ENCODE measurements at places on chromosomes 1 and 21.

DNA sequence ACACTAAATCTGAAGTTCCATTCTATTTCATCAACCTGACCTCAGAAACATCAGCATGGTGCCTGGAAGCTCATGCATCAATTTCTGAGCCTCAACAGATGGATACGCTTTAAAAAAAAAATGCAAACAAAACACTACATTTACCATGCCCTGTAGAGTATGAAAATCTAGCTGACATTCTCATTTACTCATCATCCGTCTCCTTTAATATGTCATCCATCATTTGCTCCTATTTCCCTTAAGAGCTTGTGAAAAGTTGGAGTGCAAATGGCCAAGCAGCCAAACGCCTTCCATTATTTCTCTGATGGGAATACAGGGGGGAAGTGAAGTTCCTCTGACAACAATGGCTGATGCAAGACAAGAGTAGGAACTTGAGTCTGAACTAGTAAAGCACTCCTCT lies 295.0 kb downstream of the TGFB2 start:
- no peak for DNase-seq

GRCh38 chr1:41720861-41721410 lies 197.8 kb downstream of the HIVEP3 start:
- no peak for DNase-seq

GRCh38 chr1:60848583-60849188 lies 233.7 kb upstream of the NFIA start:
- no peak for DNase-seq

GRCh38 chr1:234062166-234062565 lies 157.7 kb downstream of the SLC35F3 start:
- no peak for DNase-seq

DNA sequence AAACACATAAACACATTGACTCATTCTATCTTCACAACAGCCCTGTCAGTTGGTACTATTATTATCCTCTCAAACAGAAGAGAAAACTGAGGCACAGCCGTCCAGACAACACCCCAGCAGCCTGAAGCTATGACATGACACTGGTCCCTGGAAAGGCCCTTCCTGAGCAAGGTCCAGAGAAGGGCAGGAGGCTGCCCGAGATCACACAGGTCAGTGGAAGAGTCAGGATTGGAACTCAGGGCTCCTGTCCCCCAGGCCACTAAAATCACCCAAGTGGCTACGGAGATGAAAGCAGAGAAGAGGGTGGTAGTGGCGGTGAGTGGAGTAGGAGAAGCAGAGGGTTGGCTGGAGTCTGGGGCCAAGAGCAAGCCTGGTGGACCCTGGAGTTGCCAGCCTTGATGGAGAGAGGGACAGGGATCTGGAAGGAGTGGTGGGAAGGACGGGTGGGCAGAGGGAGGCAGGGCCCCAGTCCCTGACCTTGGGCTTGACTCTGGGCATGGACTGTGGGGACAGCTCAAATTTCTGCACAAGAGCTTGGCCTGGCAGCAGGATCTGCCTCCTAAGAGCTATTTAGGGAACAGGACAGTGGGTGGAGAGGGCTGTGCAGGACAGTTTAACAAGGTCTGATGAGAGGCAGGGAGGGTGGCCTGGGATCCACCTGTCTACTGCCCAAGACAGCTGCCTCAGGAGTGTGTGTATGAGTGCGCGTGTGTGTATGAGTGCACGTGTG lies 15.8 kb downstream of the MYOM3 start:
- DNase-seq, result no peak

DNA sequence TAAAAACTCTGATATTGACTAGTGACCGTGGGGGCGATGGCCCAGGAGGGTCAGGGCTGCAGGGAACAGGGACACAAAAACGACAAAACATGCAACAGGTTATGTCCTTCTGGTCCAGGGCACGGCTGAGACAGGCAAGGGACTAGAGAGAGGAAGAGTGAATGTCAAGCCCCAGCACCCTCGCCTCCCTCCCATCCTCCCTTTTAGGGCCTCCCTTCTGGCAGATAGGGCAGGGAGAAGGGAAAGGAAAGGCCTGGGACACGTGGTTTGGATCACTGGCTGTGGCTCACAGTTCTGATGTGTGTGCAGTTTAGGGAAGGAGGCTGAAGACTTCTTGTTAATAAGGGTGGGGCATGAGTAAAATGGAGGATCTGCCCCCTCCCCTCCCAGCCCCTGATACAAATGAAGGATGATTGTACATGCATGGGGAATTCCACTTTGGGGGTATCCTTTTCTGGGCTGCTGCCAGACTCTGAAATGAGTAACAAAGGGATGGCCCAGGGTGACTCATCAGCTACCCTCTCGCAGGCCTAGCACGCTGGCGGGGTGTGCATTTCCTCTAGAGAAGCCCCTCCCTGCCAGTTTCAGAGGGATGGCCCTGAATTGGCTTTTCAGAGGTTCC lies 14.2 kb downstream of the CAPN2 start:
- peak; percentile 83 for DNase-seq

DNA sequence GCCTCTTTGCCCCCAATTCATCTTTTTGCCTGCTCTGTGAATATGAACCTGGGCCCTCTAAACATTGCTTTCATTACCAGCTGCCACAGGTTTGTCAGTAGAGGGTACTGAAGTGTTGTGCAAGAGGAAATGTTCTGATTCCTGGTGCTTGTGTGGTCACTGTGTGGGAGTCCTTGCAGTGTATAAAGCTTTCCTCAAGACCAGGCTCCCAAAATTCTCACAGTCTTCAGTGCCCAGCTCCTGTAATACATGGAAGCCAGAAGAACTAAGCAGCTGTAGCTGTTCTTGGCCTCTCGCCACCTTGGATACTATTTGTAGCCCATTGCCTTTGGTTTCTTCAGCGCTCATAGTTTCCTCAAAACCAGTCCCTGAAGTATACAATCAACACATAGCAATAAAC lies 1046.2 kb downstream of the BRINP3 start:
- no peak for DNase-seq
